ENCODE measurements at places on chromosomes 11 and 22.

- DNase-seq = no peak
These were observed 40.1 kb upstream of the PPARA start for GRCh38 chr22:46110215-46110614.

GRCh38 chr11:61454520-61454919 lies 24.6 kb downstream of the SDHAF2 start:
- DNase-seq = no peak

DNA sequence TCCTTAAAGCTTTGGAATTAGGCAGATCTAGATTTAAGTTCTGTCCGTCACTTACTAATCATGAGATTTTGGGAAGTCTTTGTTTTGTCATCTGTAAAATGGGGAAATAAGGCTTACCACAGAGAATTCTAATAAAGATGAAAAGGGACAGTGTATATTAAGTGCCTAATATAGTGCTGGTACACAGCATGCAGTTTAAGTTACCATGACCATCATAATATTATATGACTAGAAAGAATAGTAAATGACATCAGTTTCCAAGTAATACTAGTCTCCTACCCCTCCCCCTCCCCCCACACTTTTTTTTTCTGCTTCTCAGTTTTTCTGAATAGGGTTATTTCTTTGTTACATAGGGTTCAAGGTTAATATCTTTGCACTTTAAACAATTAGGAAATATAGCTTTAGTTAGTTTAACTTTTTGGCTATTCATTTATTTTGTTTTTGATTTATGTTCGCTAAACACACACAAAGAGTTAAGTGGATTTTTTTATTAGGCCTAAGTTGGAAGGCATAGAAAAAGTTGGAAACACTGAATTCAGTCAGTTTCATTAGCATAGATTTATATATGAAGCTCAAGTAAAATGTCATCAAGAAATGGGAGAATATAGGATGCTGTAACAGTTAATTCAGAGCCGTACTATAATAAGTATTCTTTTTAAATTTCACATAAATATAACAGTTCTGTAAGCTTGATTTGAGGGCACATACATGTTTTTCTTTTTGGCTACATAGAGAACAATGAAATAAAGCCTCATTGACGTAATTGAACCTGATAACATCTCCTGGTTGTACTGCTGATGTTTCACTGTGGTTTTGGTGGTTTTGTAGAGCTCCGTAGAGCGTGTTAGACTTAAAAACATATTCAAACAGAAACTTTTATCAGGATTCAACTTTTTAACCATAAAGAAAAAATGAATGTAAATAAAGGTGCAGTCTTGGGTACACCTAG lies 121.2 kb downstream of the PDE3B start:
- no peak for DNase-seq

- no peak for DNase-seq
These were observed 128.7 kb upstream of the ZC3H12C start for GRCh38 chr11:109964487-109964886.

DNA sequence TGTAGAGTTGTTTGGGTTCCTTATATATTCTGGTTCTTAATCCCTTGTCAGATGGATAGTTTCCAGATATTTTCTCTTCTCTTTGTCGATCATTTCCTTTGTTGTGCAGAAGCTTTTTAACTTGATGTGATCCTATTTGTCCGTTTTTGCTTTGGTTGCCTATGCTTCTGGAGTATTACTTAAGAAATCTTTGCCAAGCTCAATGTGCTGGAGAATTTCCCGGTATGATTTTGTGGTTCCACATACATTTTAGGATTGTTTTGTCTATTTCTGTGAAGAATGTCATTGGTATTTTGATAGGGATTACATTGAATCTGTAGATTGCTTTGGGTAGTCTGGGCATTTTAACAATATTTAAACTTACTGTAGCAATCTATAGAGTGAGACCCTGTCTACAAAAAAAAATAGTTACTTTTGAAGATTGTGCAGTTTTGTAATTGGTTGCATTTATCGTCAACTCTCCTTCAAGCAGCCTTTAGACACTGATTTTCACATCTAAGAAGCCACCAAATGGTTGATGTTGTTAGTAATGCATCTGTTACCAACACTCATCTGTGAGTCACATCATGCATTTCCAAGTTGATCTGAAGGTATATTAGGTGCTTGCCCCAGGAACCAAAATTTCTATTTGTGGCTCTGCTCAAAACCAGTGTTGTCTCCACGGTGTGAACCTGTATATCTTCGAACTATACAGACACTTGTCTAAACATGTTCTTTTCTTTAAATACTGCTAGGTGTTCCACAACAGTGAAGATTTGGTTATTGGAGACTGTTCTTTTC lies 21.4 kb downstream of the XRCC6 start:
- no peak for DNase-seq

- DNase-seq = no peak
These were observed 264.0 kb upstream of the CCDC179 start for GRCh38 chr11:23124249-23124648.

- no peak for DNase-seq
These were observed 1.9 kb upstream of the ARHGEF12 start for GRCh38 chr11:120334332-120334731.

DNA sequence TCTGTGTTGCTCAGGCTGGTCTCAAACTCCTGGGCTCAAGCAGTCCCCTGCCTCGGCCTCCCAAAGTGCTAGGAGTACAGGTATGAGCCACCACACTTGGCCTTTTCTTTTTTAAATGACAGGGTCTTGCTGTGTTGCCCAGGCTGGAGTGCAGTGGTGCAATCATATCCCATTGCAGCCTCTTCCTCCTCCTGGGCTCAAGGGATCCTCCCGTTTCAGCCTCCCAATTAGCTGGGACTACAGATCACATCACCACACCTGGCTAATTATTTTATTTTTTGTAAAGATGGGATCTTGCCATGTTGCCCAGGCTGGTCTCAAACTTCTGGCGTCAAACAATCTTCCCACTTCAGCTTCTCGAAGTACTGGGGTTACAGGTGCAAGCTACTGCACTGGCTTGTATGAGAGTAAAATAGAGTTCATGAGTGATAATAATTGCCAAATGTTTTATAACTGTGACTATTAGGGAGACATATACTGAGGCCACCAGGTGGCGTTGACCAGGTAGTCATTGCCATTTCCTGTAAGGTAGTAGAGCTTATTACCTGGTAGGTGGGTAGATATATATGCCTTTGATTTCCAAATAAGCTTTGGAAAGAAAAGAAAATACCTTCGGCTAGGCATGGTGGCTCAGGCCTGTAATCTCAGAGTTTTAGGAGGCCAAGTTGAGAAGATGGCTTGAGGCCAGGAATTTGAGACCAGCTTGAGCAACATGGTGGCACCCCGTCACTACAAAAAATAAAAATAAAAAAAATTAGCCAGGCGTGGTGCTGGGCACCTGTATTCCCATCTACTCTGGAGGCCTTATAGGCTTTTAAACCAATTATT lies 5.4 kb downstream of the FDX1 start:
- DNase-seq = no peak

- no peak for DNase-seq
These were observed 8.1 kb downstream of the TMA7B start for GRCh38 chr22:39967996-39968972.

- DNase-seq = no peak
These were observed 140.3 kb upstream of the RAG2 start for GRCh38 chr11:36738292-36738861.

DNA sequence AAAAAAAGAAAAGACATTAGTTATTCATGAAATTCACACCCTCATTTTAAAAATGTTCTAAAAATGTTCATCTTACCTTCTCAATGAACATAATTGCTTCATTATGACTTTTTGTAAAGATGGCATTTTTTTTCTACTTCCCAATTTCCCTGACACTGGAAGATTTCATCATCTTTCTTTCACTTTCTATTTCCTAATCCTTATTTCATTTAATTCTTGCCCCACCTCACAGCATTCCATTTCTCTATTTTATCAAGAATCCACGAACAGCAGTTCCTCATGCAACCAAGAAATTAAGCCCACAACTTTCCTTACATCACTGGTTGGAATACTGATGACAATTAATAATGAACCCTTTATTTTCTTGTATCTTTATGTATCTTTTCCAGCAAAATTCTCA lies 1.9 kb downstream of the PATL1 start:
- DNase-seq = no peak

DNA sequence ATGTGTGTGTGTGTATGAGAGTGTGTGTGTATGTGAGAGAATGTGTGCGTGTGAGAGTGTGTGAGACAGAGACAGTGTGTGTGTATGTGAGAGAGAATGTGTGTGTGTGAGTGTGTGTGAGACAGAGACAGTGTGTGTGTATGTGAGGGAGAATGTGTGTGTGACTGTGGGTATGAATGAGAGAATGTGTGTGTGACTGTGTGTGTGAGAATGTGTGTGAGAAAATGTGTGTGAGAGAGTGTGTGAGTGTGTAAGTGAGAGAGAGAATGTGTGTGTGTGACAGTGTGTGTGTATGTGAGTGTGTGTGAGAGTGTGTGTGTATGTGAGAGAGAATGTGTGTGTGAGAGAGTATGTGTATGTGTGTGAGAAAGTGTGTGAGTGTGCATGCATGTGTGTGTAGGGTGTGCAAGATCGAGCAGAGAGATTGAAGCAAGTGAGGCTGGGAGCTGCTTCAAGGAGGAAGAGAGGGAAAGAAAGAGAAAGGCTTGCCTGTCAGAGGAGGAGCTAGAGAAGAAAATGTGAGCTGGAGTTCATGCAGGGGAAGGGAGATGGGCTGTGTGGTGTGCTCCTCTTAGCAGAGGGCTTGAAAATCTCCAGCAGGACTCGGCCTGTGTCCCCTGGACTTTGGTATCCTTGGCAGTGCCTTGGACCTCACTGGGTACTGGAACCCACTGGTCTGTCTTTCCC lies 27.7 kb upstream of the TP53I11 start:
- no peak for DNase-seq

GRCh38 chr11:117201658-117202305 lies 2.6 kb downstream of the TAGLN start:
- DNase-seq = no peak

DNA sequence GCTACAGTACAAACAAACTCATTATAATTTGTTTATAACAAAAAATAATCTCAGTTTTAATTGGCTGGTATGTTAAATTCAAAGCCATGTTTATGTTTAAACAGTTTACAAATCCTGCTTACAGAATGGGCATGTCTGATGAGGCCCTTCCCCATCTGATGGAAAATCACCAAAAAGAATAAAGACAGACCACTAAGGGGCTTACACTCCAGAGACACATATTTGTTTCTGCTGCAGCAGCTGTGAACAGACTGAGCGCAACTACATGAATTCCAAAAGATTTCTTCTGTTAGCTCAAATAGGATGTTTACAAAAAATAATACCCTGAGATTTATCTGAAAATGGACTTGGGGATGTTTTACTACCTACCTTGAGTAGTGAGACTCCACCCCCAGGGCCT lies 174.7 kb upstream of the PITPNB start:
- no peak for DNase-seq

- no peak for DNase-seq
These were observed 104.3 kb downstream of the RPL27A start for GRCh38 chr11:8786933-8787332.

DNA sequence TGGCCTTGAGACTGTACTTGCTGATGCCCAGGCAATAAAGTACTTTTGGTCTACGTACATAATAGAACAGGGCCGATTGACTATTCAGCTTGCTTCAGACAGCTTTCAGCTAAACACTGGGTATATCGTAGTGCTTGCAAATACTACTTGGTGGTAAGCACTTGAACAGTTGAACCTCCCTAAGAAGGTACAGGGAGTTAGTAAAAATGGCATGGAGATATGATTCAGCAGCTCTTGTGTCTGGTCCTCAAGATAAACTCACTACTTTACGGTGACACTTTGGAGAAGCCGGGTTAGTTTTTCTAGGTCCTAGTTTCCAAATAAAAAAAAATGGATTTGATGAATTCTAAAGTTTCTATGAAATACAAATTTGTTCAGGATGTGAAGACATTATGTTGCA lies 7.3 kb downstream of the CCDC117 start:
- DNase-seq = no peak

DNA sequence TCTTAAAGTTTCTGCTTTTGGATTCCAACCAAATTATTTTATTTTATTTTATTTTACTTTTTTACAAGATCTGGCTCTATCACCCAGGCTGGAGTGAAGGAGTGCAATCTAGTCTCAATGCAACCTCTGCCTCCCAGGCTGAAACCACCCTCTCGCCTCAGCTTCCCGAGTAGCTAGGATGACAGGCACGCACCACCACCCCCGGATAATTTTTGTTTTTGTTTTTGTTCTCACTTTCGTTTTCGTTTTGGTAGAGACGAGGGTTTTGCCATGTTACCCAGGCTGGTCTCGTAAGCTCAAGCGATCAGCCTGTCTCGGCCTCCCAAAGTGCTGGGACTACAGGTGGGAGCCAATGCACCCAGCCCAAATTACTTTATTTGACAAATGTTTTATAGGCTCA lies 219.8 kb downstream of the ETS1 start:
- peak; percentile 26 for DNase-seq

DNA sequence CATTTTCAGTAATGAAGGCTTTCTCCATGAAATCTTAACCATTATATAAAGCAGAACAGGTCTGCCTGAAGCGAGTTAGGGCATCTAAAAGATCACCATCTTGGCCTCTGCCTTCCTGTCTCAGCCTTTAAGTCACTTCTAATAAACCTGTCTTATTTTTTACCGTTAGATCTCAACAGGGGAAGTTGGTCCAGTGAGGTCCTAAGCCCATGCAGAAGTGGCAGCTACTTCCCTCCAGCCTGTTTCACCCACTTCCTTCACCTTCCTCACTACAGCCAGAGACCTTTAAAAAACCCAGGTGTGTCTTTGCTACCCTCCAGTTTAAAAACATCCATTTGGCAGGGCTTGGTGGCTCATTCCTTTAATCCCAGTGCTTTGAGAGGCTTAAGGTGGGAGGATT lies 14.1 kb upstream of the LIPT2 start:
- DNase-seq = no peak

- DNase-seq = no peak
These were observed 2.3 kb downstream of the AP5B1 start for GRCh38 chr11:65778431-65778900.

- DNase-seq = no peak
These were observed 319.3 kb upstream of the NARS2 start for GRCh38 chr11:78893996-78894395.

DNA sequence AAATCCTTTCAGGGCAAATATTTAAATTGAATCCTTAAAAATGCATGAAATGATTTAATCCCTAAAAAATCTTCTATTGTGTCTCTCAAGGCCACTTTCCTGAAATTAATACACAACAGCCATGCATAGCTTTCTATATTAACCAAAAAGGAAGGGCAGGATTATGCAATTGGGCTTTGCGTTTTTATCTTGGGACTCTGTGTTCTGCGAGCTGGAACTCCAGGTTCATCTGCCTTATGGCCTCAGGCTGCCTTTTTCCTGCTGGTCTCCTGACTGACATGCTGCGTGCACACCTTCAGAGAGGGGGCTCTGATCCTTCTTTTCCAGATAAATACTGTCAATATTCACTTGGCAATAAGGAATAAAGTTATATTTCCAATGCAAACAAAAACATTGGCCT lies 141.7 kb upstream of the GRIA4 start:
- no peak for DNase-seq

GRCh38 chr11:121559606-121560200 lies 106.9 kb upstream of the SORL1-AS1 start:
- no peak for DNase-seq

GRCh38 chr11:120785576-120785975 lies 238.3 kb upstream of the TBCEL start:
- DNase-seq = no peak

GRCh38 chr11:74952752-74953151 lies 3.7 kb downstream of the SPCS2 start:
- no peak for DNase-seq

GRCh38 chr11:78796956-78797355 lies 222.3 kb upstream of the NARS2 start:
- DNase-seq = no peak

All from stimulated activated CD4-positive, alpha-beta T cell treated with anti-CD3 and anti-CD28 coated beads, Interleukin-1b, Interleukin-23, amount 100 ng/mL, for 4 hours (primary cell).